ENCODE measurements at places on chromosomes 1 and 21.

DNA sequence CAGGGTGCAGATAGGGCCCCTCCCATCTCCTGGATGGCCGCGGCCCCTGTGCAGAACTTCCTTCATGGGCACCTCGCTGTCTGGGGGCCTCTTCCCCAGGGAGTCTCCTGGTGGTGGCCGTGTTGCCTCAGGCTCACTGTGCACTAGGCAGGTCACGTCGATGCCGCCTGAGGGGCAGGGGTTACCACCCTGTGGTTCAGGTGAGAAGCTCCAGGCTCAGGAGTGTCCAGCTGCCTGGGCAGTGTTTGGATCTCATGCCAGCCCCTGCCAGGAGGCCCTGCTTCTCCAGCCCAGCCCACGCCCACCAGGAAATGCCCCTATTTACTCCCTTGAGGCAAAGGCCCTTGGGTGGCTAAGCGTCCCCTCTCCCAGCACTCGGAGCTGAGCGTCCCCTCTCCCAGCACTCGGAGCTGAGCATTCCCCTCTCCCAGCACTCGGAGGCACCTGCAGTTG is 2.1 kb downstream of the ITGB2 start:
- no peak for DNase-seq

DNA sequence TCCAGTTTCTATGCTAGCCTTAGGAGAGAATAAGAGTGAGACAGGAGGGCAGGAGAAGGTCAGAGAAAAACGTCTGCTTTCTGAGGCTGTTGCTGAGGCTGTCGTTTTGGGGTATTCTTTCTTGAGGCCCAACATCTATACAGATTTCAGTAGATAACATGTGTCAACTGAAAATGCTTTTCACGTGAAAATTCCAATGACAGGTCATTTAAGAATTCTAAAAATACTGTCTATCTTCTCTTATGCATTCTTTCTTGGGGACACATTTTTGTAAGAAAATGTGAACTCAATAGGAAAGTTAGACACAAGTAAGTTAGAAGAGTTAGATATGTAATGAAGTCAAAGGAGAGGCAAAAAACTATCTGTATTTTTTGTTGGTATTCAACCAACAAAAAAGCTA is 150.8 kb downstream of the TGFB2 start:
- DNase-seq = no peak

GRCh38 chr1:193458628-193459027 is 272.2 kb upstream of the B3GALT2 start:
- DNase-seq = no peak

- no peak for DNase-seq
These were observed 57.0 kb downstream of the SCCPDH start for GRCh38 chr1:246781212-246781611.

DNA sequence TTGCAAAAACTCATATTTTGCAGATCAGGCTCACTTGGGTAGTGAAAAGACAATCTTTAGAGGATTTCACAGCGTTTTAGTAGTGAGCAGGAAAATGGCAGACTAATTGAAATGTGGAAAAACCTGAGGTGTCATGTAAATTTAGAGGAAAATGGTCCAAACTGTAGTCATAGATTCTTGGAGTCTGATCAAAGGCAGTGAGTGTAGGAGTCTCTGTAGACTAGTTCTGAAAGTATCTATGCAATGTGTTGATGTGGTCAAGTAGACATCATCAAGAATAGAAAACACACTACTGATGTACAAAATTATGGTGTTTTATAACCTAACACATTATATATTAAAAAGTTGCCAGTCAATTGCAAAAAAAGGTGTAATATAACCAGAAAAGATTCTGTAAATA is 143.2 kb upstream of the C1orf105 start:
- DNase-seq = no peak

DNA sequence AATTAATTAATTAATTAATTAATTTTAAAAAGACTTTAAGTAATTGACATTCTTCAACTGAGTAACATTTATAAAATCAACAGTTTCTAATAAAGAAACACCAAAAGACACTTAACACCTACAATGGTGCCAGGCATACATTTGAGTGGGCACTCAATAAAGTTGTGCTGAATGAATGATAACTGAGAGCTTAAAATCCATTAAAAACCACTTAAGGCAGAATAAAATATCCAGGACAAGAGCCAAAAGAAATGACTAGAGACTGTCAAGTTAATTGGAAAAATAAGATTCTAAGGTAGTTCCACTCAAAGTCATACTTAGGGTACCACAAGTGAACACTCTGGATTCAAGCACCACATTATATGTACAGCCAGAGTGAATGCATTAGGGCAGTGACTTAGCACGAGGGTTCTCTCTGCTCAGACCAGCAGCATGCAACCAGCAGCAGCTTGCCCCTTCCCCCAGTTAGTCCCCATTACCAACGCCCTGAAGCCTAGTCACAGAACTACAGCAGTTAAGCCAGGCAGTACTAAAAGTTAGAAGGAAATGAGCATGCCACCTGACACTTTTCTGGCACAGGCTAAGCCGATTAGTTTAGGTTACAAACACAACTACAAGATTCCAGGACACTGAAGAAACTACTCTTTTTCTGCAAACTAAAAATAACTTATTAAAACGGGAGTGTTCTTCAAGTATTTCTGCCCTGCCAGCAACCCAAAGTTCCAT is 46.5 kb downstream of the LUZP1 start:
- DNase-seq = no peak

DNA sequence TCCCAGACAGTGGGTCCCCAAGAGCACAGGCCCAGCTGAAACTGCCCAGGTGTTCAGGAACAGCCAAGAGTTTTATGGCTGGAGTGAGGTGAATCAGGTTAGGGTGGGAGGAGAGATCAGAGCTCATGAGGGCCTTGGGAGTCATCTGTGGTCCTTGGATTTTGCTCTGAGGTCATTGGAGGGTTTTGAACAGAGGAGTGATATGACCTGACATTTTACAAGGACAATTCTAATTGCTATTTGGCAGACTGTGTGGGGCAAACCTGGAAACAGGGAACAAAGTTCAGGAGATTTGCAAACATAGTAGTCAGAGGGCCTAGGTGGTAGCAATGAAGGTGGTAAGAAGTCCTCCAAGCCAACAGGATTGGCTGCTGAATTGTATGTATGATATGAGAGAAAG is 31.1 kb upstream of the LRRN2 start:
- DNase-seq = no peak

- DNase-seq = no peak
These were observed 3.5 kb downstream of the LRP8 start for GRCh38 chr1:53324321-53324720.

GRCh38 chr21:38273745-38274542 is 17.2 kb downstream of the KCNJ15 start:
- DNase-seq = no peak

- no peak for DNase-seq
These were observed 8.8 kb upstream of the OBSCN start for GRCh38 chr1:228198977-228199590.

GRCh38 chr1:229889031-229889517 is 178.0 kb upstream of the GALNT2 start:
- no peak for DNase-seq

DNA sequence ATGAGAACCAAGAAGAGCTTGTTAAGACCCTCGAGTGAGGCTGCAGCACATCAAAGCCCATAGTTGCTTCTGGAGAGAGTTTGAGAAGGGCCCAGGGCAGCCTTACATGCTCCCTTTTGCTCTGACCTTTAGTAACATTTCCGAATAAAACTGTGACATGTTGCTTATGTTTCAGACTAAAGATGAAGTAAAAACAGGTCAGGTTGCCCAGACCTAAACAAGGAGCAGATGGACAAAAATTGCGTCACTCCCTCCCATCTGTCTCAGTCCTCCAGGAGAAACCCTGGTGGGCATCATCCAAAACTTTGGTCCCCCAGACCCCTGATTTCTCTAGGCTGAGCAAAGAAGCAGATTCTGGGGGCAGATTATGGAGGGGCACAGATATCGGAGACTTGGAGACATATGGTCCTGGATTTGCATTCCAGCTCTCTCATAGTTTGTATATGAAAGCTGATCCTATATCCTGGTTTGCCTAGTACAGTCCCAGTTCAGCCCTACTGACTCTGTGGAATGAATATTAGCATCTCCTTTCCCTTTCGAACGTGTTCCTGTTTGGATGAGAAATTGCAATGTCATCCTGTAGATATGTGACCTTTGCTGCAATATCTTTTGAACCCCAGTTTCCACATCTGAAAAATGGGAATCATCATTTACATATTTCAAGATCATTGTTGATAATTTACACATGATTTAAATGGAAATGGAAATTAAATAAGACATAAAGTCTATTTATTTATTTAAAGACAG is 304.9 kb upstream of the USP24 start:
- DNase-seq = no peak

- DNase-seq = no peak
These were observed 46.8 kb downstream of the RHOU start for GRCh38 chr1:228781809-228782661.

- DNase-seq = no peak
These were observed 73.6 kb downstream of the SUSD4 start for GRCh38 chr1:223290397-223290796.

DNA sequence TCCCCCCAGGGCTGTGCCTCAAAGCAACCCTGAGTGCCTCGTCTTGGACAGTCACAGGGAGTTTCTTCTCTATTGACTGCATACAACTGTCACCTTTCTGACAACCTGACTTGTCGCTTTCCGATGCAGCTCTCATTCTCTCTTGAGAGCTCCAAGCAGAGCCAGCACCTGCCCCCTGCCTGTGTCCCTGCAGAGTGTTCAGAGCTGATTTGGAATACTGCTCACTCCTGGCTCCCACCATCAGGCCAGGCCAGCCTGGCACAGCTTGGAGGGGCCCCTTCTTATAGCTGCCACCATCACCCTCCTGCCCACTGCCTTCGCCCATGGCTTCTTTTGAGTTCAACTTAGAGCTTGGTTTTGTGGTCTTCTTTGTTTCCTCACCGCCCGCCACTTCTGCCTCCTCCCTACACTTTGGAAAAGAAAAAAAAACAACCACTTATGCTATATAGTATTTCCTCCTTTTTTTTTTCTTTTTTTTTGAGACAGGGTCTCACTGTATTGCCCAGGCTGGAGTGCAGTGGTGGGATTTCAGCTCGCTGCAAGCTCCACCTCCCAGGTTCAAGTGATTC is 12.3 kb downstream of the NCF2 start:
- no peak for DNase-seq

- no peak for DNase-seq
These were observed 49.3 kb upstream of the PSEN2 start for GRCh38 chr1:226820941-226821718.

DNA sequence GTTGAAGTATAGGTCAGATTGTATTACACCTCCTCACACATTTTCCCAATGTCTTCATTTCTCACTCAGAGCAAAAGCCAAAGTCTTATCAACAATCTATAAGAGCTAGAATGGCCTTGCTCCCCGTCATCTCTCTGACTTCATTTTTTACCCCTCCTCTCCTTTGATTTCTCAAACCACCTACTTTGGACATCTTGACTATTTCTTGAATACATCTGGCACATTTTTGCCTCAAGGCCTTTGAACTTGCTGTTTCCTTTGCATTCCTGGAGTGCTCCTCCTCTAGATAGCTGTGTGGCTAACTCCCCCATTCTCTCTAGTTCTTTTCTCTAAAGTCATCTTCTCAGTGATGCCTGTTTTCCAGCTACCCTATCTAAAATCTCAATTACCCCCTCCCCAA is 7.2 kb upstream of the XCL2 start:
- no peak for DNase-seq

- DNase-seq = no peak
These were observed 1.2 kb downstream of the KRTAP10-5 start for GRCh38 chr21:44579056-44579832.

DNA sequence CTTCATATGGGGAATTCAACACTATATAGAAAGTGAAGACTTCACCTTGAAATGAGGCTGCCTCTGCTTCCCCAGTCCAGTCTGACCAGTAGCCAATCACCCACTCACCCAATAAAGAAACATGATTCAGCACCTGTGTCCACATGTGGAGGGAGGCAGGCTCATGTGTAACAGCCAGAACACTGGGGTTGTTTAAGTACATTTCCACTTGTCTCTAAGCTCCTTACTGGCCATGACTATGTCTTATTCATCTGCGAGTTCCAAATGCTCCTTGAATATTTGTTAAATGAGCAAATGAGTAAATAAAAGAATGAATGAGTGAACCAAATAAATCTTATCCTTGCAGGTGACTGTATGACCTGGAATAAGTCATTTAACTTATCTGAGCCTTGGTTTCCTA is 100.1 kb downstream of the BRINP2 start:
- DNase-seq = no peak

GRCh38 chr21:44771896-44772525 is 29.6 kb downstream of the UBE2G2 start:
- DNase-seq = no peak

DNA sequence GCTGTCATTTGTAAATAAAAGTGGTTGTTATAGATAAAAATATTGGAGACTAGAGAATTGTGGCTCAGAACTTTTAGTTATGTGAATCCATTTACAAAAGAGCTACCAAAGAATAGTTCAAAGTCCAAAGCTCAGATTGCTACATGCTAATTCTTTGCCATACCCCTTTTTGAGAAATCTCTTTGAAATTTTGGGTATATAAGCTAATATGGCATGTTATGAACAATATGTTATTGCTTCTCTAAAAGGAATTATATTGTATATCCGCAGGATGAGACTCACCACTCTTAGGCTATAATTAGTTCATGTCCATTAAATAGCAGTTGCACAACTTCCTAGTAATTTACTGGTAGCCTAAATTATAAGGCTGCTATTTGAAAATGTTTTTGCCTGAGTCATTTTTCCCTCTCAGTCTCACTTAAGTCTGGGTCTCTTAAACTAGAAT is 178.0 kb downstream of the ZNF281 start:
- DNase-seq = no peak

GRCh38 chr21:45405819-45406762 is 1.1 kb downstream of the COL18A1 start:
- DNase-seq = no peak

DNA sequence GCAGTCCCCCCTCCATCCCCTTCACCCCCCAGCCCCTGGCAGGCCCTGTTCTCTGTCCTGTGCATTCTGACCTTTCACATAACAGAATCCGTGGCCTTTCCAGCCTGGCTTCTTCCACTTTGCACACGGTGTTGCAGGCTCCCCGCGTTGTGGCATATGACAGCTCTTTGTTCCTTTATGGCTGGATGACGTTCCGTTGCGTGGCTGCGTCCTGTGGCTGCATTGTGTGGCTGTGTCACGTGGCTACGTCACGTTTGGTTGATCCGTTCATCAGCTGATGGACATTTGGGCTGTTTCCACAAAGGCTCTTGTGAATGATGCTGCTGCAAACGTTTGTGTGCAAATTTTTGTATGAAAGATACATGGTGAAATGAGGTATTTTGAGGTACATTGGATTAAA is 53.3 kb downstream of the PDE9A start:
- no peak for DNase-seq

Data from T-cell (primary cell).